ENCODE measurements at places on chromosomes 7 and 10.

- DNase-seq, result no peak
Observed at GRCh38 chr7:116674508-116675173, 2.6 kb downstream of the MET start.

GRCh38 chr7:16929146-16929762, 47.5 kb upstream of the AGR3 start:
- no peak for DNase-seq

DNA sequence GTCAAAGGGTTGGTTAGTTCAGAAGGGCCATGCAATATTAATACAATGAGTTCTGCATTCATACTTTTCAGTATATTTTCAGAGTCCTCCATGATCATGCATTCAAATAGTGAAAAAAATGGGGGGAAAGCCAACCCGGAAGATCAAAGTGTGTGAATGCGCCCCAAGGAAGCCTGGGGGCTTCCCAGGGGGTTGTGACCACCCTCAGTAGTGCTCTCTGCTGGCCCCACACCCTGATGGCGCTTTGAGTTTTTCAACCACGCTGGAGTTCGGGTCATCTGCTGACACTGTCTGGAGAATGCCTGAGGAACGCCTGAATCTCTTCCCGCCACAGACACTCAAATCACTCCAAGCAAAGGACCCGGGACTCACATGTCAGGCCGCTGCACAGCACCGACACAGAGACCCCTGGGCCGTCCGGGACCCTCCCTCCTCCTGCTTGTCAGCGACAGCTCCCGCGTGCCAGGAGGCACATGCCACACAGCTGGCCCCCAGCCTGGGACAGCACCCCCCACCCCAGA, 1.0 kb downstream of the TNS3 start:
- no peak for DNase-seq

DNA sequence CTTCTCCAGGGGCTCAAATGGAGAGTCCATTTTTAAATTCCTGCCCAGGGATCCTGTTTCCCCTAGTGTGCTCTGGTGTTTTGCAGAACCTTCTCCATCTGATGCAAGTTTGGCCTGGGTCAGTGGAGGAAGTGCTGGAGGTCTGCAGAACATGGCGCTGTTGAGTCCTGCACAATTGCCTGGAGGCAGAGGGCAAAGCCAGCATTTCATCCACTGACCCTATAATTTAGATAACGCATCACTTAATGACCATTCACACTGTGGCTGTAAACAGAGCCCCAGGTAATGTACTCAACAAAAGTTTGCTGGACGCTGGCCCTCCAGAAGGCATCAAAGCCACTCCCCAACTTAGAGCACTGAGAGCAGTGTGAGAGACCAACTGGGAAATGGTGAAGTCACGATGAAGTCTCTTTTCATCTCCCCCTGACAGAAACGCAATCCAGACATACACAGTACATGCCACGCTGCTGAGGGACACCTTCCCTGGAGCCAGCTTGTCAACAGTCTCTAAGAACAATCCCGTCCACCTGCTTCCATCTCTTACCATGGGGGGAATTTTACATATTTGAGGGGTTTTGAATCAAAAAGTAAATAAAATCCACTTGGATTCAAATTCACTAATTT, 13.4 kb downstream of the C10orf71 start:
- no peak for DNase-seq

DNA sequence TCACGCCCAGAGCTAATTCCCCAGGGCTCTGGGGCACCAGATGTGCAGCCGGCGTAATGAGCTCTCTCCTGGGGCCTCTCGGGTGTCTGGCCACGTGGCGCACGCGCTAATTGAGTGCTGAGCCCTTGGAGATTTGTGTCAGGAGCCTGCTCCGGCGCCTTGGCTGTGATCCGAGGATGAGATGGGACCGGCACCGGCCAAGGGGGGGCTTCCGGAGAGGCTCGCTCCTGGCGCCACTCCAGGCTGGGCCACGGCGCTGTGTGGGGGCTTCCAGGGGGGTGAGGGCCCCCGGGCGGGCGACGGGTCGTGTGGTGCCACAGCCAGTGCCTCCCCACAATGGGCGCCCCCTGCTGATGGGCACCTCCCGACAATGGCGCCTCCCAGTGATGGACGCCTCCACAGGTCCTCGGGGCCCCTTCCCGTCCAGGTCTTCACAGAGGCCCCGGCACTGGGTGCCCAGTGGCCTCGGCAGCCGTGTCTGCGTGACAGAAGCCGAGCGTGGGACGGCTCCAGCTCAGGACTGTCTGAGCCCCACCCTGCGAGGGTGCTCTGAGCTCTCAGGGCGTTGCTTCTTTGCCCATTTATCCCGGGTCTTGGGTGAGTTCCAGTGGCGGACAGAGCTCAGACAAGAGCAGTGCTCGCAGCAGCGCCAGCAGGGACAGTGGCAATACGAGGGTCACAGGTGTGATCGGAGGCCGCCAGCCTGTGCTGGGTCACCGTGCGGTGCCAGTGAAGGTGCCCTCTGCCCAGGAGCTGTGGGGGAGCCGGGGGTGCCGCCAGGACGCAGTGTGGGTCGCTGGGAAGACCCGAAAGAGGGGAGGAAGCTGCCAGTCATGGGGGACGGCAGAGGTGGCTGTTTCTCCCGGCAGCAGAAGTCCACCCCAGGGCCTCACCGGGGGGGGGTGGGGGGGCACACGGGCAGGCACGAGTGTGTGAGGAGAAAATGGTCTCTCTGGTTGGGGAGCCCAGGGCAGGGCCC, 8.2 kb upstream of the NKX6-2 start:
- DNase-seq, result no peak

DNA sequence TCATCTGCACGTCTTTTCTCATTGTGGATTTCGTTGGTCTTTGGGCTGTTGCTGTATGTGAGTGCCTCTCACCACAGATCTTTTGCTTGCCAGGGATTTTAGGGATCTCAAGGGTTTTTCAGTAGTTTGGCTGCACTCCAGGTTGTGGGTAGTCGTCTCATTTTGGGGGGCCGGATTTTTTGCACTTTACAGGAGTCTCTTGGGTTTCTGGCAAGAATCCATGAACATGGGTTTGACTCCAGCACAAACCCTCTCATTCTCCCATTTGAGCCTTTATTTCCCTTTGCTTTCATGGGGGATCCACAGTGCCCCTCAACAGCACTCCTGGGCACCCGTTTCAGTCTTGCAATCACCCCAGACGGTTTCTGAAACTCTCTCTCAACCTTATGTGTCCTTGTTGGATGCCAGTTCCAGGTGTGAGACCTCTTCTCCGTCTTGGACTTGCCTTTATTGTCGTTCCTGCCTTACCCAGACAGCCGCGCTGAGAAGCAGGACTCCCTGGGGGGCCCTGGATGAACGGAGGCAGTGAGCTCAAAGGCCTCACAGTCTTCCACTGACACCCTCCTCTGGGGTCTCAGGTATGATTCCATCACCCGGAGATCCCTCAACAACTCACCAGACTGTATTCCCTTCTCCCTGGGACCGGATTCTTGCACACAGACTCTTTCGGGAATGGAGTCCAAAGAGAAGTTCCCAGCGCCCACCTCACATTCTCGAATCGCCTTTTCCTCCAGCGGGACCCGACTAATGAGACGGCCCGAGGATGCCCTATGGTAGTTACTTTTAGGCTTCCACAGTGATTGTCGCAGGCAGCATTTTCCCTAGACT, 18.8 kb upstream of the ZNF273 start:
- no peak for DNase-seq

All from effector CD4-positive, alpha-beta T cell (primary cell).